Dorsolateral prefrontal cortex (tissue), 122 donors: ENCODE measurements at places on chromosomes 16 and 17.
A peak's percentile ranks its signal among the peaks of the same experiment; 100 is the strongest.

- DNase-seq, result no peak
These were observed 183.9 kb downstream of the PARN start for GRCh38 chr16:14445937-14446715.

DNA sequence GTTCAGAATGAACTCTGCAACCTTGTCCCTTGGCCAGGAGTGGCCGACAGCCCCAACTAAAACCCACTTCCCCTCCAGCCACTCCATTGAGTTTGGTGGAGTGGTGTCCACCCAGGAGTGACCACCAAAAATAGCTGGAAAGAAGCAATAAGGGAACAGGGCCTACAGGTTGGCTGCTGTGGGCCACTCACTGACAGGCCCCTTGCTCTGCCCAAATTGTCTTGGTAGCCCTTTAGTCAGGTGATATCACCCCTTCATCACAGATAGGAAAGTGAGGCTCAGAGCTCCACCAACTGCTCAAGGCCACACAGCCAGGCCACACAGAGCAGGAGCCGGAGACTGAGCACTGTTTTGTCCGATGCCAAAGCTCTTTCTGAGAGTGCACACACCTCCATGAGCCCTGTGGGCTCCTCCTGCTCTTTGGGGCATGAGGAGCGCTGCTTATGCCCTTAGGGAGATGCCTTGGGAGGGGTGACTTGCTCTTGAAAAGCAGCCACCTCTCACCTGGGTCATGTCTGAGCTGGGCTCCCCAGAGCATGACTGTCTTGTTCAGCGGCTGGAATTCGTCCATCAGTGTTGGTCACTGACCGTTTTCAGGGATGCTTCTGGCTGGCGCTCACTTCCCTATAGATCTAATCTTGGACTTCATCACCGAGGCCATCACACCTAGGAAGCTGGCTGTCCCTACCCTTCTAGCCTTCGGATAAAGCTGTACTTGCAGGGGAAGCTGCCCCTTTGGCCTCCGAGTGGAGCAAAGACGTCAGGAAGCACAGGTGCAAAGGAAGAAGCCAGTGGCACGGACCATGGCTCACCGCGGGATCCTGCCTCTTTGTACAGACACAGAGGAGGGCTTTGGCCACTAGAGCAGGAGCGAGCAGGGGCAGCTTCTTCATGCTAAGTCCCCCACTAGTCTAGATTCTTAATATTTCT lies 186.0 kb upstream of the ZNF469 start:
- no peak for DNase-seq

- no peak for DNase-seq
These were observed 2.7 kb upstream of the KCNJ18 start for GRCh38 chr17:21689604-21690003.

DNA sequence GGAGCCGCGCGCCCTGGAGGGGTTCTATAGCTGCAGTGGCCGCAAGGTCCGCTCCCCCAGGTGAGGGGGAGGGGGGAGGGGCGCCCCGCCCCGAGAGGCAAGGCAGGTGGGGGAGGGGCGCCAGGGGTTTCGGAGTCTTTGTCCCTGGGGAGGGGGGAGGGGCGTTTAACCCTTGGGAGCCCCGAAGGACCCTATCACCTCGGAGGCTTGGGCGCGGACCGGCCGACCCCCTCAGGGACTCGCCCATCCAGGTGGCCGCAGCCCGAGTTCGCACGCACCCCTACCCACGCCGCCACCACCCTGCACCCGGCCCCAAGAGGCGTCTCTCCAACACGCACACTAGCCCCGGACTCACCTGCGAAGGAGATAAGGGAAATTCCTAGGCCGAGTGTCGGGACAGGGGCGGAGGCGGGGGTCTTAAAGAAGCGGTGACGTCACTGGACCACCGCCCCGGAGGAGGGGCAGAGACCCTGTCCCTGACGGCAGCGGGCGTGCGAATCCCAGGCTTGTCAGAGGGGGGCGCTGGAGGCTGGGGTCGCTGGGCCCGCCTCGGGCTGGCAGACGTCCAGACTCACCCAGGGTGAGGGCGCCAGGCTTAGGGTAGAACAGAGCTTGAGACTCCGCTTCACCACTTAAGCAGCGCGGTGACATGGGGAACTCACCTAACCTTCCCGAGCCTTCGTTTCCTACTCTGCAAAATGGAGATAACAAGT lies at the start of gene CLDN6:
Gene CLDN6, minus strand, starts transcription at position 390 of the 713 bp plus-strand sequence. CDS start 2,162 bp downstream, outside the sequence.
- no peak for DNase-seq

GRCh38 chr16:65867276-65867960 lies 499.1 kb upstream of the CDH5 start:
- DNase-seq, result no peak

DNA sequence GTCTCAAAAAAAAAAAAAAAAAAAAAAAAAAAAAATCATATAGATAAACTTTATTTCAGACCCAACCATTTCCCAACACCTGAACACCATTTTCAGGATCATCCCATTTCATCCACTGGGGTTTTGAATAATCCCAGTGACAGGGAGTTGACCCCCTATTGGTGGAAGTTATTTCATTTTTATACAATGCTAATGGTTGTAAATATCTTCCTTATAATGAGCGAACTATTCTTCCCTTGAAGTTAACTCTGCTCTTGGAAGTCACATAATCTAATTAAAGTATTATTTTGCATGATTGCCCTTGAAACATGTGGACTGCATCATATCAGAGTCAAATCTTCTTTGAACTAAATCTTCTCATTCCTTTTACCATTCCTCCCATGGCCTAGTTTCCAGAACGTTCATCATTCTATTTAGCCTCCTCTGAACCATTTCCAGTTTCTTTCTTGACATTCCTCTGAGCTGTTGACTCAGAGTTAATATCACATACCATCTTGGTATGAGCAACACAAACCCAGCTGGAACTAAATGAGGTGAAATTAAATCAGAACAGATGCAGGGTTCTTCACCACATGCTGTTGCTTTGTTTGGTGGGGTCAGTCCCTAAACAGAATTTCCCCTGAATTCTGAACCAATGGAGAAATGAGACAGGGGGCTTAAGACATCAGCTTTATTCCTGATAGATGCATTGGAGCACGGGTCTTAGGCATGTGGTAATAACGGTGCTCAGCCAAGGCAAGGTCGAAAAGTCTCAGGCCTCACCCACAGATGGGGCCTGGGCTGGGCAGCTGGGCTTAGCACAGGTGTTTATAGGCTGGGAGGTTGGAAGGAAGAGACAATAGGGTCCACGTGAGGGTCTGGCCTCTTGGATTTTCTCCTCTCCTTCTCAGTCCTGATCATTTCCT lies 8.9 kb downstream of the HSD17B2 start:
- no peak for DNase-seq

DNA sequence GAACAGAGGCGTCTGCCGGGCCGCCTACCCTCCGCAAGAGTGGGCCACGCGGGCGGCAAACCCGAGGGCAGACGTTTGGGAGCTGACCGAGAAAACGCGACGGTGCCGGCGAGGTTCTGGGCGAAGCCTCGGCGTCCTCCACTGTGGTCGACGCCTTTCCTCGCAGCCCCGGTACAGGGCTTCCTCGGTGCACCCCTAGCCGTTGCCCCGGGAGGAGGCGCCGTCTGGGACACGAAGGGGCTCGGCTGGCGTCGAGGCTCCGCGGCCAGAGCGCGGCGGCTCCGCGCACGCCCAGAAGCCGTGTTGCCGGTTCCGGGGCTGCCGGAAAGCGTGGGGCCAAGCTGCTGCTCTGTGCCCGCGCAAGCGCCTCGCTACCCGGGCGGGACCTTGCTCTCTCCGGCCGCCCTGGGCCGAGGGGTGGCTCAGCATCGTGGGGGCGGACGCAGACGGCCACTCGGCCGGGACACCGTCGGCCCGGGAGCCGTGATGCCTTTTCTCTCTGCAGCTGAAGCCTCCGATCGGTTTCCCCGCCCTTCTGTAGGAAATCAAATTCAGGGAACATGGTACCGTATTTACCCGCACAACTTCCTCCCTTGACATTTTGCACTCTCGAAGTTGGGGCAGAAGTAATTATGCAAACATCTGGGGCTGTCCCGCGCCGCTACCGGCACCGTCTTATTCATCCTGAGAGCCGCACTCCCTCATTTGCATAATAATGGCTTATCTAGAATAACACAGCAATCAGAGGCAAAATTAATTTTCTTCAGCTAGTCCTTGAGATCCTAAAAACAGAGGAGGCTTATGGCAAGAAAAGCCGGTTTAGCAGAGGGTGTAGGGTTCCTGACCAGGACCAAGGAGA lies 7.3 kb upstream of the CBX8 start:
- no peak for DNase-seq

DNA sequence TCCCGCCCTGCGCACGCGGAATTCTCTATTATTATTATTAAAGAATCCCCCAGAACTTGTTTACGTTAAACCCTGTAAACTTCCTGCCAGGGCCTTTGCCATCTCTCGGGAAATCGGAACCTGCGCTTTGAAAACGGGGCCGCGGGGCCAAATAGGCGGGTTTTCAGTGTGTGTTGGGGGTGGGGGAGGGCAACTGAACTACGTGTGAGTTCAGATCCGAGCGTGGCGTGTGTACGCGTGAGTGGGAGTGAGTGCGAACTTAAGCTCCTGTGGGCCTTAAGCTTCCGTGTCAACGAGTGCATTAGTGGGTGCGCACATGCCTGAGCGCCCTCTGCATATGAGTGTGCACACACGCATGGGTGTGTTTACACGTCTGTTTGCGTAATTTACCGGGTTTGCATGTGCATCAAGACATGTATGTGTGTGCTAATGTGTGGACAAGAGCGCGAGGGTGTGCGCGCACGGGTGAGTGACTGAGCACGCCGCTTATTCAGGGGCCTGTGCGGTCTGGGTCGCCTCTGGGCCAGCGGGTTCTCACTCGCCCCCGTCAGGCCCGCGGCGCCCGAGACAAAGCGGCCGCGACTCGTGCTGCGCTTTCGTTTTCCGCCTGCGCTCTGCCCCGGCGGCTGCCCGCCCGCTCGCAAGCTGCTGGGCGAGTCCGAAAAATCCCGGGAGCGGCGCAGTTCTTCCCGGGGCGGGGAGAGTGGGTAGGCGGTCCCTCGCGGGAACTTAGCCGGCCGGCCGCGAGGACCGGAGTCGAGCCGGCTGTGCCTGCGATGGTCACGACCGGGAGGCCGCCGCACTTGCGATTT lies 1.2 kb upstream of the FOXF1 start:
- no peak for DNase-seq

GRCh38 chr17:4301066-4301465 lies 37.3 kb upstream of the ANKFY1 start:
- DNase-seq, result peak; percentile 85

DNA sequence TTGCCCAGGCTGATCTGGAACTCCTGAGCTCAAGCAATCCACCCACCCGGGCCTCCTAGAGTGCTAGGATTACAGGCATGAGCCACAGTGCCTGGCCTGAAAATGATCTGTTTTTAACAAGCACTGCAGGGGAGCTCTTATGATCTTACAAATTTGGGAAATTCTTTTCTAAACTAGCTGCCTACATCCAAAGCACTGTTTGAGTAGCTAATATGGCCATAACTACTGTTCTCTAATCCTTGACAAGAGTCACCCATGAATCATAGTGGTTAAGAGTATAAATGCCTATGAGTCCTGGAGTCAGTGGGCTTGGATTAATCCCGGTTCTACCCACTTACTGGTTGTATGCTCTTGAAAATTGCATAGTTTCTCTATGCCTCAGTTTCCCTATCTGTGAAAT lies 1.4 kb upstream of the CPPED1 start:
- no peak for DNase-seq

GRCh38 chr17:61251939-61252865 lies 147.4 kb upstream of the TBX2 start:
- no peak for DNase-seq

GRCh38 chr16:82113741-82114140 lies 56.3 kb downstream of the MPHOSPH6 start:
- no peak for DNase-seq

DNA sequence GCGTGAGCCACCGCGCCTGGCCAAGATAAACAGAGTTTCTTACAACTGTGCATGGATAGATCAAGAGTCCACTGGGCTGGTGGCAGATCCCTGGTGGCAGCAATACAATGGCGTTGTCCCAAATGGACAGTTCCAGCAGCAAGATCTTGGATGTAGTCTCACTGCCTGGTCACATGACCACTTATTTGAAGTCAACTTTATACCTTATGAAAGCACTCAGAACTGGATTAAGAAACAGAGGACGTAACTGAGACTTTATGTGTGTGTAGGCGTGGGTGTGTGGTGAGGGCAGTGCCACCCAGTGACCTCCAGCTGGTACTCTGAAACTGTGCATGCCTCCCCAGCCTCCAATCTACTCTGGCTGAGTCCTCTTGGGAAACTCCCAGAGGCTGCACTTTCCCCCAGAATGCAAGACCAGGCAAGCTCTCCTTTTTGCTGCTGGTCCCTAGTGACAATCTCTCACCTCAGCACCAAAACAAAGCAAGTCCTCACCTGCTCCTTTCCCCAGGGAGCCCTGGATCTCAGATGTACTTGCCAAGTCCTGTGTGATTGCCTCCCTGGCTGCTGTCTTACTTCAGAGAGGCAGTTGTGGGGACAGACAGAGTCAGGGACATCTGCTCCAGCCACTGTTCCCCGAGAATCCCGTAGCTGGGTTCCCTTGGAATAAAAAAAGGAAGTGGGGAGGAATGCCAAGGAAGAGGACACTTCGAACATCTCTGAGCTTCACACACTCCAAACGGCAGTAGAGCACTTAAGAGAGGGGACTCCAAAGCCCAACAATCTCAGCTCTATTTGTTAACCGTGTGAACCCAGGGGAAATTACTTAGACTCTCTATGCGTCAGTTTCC lies 11.7 kb upstream of the ST6GALNAC2 start:
- DNase-seq, result no peak

DNA sequence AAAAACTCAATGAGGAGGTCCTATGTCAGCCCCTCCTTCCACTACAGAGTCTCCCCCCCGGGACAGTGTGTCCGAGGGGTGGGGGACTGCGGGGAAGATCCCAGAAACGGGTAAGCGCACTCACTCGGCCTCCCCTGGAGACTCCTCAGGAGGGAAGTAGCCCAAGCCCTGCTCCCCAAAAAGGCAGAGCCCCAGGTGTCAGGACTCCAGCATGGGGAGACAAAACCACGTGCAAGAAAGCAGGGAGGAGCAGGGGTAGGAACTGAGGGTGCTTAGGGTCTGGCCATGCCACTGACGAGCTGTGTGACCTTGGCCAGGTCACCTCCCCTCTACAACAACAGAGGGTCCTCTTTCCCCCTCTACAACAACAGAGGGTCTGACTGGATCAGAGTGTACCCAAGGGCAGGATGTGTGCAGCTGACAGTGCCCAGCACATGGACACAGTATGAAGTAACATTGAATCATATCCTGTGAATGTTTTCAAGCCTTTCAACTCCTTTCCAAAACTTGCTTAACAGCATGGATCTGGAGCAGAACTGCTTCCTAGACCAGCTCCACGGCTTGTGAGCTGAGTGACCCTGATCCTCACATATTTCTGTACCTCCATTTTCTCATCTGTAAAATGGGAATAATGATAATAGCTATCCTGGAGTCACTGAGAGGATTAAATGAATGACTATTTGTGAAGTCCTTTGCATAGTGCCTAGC lies 2.1 kb upstream of the NAGS start:
- no peak for DNase-seq
